ENCODE measurements at places on chromosomes 2 and 18.

DNA sequence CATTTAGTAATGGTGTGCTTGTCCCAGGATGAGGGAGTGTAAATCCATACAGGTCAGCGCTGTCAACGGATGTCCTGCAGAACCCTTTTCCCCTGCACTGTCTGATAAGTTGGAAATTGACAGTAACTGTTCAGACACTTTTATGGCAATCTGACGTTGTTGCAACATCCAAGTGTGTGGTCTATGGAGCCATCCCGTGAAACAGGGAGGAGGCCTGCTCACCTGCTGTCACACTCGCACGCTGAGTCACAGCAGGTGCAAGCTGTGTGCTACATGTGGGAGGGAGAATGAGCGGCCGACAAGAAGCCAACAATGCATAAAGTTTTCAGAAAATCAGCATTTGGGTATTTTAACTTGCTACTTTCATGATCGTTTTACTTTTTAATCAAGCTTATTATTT is 43.7 kb upstream of the RMDN2 start:
- DNase-seq = peak; percentile 10

- DNase-seq = no peak
Observed at GRCh38 chr2:207533461-207534008, 3.8 kb downstream of the CREB1 start.

- no peak for DNase-seq
Observed at GRCh38 chr2:102100371-102101096, 42.0 kb upstream of the IL1R1 start.

DNA sequence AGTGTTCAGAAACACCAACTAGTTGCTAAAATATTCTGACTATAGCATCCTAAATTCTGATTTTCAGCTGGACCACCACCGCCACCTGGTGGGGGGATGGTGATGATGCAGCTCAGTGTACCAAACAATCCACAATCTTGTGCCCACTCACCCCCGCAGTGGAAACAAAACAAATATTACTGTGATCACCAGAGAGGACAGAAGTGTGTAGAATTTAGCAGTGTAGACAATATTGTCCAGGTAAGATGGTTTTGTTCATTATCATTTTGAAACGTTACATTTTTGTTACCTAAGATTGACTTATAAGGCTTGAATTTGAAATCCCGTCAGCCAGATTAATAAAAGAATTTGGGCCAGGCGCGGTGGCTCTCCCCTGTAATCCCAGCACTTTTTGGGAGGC is 31.7 kb upstream of the UBXN4 start:
- DNase-seq = no peak

DNA sequence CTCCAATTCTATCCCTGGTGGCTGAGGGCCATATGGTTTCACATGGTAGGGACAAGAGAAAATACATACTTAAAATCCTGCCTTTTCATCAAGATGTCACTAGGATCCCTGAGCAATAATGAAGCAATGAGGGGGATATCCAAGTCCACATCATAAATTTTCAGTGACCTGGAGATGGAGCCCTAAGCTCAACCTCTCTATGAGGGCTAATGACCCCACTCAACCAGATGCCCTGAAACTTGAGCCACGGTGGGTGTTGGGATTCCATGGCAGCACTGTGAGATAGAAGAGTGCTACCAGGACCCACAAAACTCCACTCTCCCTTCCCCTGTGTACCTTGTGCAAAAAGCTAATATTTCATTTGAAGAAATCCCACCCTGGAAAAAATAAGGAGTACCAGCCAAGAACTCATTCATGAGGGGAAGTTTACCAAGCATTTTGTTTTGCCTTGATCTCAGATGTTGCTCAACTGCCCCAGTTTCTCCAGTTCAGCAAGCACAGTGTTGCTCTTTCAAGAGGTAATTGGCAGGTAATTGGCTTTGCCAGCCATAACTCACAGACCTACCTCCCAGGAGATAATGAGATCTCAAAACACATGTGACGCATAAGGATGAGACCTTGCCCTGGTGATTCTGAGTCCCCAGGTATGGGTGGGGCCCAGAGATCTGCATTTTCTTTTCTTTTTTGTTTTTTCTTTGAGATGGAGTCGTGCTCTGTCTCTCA is 51.0 kb upstream of the TTC39C start:
- DNase-seq = peak; percentile 78

- no peak for DNase-seq
Observed at GRCh38 chr2:126372406-126372805, 283.6 kb upstream of the GYPC start.

- peak; percentile 25 for DNase-seq
Observed at GRCh38 chr2:182668671-182669070, 47.4 kb upstream of the DNAJC10 start.

GRCh38 chr18:13406736-13407135 is 188.2 kb downstream of the LDLRAD4 start:
- no peak for DNase-seq

DNA sequence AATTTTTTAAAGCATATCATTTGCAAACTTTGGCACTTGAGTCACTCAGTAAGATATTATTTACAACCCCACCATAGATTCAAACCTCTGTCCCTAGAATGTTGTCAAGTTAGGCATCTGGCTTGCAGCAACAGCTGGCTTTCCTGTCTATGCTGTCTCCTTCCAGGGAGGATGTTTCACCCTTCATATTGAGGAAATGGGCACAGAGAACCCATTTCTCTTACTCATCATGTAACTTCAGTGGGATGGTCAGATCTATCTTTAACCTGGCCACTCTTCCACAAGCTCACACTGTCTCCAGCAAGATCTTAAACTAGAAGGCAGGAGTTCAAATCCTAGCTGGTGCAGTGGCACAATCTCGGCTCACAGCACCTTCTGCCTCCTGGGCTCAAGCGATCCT is 15.8 kb downstream of the LCT start:
- no peak for DNase-seq

- no peak for DNase-seq
Observed at GRCh38 chr2:19876751-19877150, 25.0 kb downstream of the TTC32 start.

DNA sequence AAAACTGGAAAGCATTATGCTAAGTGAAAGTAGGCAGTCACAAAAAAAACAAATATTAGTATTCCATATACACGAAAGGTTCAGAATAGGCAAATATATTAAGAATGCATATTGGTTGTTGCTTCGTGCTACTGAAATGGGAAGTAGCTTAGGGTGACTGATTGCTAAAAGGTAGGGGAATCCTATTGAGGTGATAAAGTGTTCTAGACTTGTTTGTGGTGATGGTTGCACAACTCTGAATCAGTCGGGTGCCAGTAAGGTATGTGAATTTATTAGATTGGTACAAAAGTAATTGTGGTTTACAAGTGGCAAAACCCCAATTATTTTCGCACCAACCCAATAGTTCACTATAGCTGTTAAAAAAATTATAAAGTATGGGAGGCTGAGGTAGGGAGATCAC is 20.7 kb downstream of the USP34 start:
- DNase-seq = no peak

- DNase-seq = no peak
Observed at GRCh38 chr2:37851828-37852584, 73.1 kb upstream of the RMDN2 start.

DNA sequence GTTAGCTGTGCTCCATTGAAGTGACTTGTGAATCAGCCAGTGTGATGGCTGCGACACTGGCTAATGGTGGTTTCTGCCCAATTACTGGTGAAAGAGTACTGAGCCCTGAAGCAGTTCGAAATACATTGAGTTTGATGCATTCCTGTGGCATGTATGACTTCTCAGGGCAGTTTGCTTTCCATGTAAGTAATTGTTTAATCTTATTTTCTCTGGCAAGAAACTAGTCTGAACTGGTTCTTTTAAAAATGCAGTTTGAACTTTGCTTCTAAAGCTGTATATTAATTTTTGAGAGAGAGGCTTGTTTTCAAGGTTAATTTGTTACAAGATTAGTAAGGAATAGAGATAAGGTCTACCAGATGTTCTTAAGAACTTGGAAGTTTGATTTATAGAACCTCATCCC is 46.7 kb downstream of the GLS start:
- DNase-seq = no peak

- no peak for DNase-seq
Observed at GRCh38 chr2:238501311-238501710, 74.6 kb downstream of the ASB1 start.

- no peak for DNase-seq
Observed at GRCh38 chr2:241275910-241276309, 39.6 kb downstream of the HDLBP start.

- no peak for DNase-seq
Observed at GRCh38 chr2:119015845-119016244, 73.9 kb downstream of the MARCO start.

DNA sequence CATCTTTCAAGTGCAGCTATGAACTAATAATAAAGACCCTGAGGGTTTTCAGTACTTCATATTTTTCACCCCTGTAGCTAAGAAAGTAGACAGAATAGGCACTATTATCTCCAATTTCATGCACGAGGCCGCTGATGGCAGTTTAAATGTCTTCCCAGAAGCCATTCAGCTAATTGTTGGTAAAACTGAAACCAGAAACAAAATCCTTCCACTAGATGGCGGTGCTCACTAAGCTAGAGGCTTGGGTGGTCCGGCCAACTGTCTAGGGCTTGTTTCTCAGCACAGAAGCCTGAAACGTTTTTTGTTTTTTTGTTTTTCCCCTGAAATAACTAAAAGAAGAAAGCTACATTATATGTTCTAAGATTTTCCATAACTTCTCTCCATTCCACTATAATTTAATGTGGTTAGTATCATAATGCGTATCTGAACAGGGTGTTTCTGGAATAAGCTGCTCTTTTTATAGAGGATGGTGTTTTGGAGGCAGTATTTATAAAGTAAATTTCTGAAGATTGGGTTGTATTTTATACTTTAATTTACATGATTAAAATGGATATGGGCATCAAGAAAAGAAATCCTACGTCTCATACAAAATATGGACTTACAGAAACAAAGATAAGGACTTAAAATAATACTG is 159.4 kb downstream of the PIK3C3 start:
- peak; percentile 84 for DNase-seq

- peak; percentile 45 for DNase-seq
Observed at GRCh38 chr2:31107591-31108300, 30.5 kb downstream of the GALNT14 start.

- no peak for DNase-seq
Observed at GRCh38 chr2:180944372-180944771, 36.0 kb upstream of the UBE2E3 start.

DNA sequence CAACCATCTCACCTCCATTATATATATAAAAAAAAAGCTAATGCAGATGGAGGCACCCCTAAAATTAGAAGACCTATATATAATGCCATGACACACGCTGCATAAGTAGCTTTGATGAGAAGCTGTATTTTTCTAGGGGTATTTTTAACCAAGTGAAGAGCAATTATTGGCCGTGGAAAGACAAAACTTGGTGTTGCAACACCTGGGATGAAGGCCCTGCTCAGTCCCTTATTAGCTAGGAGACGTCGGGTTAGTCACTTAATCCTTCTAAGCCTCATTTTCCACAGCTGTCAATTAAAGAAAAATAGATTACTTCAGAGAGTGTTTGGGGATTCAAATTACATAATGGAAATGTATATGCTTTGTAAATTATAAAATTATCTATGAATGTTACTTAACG is 63.0 kb downstream of the WDR75 start:
- DNase-seq = peak; percentile 87

DNA sequence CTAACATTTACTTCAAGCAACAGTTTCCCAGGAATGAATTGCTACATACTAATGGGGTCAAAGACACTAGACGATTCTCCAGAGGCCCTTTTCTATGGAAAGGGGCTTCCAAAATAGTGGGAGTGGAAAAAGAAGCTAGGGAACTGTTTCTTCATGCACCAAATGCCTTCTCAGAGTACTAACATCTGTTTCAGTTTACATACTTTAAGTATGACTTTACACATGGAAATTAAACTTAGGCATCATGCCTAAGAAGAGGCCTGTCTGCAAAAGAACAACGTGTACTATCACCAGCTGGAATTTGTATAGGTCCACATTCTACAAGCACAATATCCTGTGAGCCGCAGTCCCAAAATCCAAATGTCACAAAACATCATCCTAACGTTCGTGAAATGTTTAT is 29.4 kb upstream of the WDR75 start:
- DNase-seq = no peak

DNA sequence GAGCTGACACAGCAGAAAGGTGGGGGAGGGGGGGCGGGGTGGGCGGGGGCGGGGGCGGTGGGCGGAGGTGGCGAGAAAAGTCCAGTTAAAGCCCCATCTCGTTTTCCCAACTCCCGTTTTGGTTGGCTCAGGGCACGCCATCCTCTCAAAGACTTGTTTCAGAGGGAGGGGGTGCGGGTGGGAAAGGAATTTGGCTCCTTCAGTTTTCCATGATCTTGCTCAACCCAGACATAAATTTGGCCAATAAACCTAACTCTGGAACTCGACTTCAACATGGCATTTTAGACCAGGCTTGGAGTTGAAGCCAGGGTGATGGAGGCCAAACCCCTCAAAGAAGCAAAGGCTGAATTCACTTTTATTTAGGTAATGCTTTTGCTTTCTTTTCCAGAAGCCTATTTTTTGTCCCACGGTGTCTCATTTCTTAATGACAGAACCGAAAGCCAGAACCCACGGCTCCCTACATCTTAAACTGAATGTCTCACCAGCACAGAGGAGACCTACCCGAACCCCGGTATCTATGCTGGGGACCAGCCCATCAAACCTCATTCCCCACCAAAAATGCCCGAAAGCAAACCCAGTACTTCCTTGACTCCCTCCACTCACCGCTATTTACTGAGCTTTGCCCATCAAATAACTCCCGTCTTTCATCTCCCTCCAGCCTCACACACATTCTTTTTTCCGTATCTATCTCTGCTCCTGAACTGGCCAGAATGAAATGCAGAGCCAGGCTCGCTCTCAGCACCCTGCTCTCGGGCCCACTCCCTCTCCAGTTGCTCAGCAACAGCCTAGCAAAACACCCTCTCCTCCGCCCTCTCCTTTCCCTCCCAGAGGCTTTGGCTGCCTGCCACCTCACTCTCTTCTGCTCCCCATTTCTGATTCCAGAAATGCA is 4.3 kb downstream of the IGFBP5 start:
- peak; percentile 77 for DNase-seq

DNA sequence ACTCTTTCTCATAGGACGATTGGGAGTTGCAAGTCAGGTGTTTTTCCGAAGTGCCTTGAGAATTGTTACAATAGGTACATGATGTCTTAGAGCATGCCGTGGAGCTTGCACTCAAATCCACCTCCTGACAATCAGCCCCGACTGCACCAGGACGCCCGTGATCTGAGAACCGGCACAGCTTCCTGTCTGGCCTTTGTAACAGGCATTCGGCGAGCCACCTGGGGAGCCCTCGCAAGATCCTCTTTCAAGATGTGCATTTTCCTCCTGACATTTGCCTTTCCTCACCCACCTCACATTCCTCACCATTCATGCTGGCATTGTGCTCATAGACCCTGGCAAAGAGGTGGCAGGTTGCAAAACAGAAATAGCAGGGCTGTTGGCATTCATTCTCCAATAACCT is 427.3 kb downstream of the GALR1 start:
- DNase-seq = no peak

DNA sequence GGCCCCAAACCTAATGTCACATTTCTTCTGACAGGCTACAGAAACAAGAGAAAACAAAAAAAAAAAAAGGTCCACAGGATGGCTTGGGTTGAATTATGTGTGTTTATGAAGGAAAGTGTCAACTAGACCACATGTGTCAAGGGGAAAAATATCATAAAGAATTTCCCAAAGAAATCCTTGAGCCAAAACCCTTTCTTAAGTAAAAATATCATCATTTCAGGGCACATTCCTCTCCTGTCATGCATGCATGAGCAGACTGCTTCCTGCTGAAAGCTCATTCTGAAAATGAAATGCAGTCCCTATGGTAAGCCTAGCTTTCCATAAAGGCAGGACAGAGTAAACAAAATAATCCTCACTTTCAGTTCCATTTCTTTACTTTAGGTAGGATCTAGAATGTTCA is 85.7 kb upstream of the RBBP8 start:
- DNase-seq = no peak
